ENCODE measurements at places on chromosomes 3 and 15.
A peak's percentile ranks its signal among the peaks of the same experiment; 100 is the strongest.

DNA sequence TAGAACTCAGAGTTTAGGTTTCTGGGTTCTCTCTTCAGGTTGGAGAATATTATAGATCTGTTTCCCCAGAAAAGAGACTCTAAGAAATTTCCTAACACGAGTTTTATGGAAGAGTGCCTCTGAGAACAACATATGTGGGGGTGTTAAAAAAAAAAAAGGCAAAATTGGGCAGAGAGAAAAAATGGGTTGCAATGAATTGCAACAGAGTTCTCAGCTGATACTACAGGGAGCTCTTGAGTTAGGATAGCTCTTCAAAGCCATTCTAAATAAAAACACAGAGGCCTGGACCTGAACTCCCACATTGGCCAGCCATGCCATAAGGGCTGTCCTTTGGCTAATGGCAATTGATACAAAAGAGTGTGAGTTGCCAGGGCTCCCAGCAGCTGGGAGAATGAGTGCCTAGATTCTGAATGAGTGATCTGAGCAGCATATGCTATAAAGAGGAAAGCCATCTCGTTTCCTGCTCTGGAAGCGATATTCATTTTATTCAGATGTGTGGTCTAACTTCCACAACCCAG is 20.1 kb upstream of the UBE2E2 start:
- no peak for DNase-seq

DNA sequence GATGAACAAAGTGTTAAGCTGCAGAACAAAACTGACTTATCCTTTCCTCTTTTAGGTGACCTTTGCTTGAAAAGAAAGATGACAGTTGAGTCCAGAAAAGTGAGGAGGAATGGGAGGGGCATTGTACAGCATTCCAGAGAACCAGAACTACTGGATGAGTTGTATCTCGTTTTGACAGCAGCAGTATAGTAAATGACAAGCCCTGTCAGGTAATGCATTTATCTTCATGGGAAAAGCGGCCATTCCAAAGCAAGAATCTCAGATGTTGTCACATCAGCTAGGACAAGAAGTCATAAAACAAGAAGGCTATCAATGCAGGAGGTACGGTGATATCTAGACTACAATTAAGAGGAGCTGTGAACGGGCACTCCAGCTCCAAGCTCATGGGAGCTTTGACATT is 421.5 kb downstream of the MAGI1 start:
- DNase-seq: no peak

DNA sequence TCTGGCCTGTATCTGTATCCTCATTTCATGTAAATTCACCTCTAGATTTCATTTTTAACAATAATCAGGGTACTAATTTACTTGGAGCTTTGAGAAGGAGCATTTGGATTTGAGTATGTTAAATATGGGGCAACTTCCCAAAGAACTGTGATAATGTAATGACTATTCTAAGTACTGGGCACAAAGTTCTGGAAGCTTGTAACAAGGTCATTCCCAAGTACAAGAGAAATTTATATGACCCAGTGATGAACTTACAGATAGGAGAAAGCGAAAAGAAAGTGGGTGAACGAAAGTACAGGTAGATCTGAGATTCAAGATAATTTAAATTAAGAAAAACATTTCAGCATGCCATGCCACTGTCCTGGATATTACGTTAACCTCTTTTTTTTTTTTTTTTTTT is 93.8 kb downstream of the MYO5A start:
- DNase-seq: no peak

DNA sequence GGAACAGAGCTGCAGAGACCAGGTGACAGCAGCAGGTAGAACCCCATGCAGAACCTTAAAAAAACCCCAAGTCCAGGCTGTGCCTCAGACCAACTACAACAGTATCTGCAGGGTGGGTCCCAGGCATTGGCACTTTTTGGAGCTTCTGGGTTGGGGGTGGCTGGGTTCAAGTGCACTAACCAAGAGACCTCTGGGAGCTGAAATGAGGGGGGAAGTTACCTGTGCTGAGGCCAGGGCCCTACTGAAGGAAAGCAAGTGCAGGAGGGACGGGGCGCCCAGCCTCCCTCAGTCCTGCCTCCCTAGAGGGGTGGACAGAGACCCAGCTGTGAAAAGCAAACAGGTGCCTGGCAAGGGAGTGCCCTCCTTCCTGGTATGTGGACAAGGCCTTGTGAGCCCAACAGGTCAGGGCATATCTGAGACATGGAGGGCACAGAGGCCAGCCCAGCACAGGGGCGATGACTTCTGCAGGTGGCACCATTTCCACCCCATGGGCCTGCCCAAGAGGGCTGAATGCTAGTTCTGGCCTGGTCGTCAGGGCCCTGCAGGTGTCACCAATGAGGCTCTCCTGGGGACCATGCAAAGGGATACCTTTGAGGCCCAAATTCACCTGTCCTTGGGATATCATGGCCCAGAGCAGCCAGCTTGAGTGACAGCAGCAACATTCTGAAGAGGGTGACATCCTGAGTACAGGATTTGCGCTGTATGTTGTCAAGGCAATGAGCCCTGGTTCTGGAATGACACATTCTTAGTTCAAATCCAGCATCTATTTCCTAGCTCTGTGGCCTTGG is 18.7 kb downstream of the CTSH start:
- no peak for DNase-seq

- no peak for DNase-seq
These were observed 53.0 kb downstream of the THSD4 start for GRCh38 chr15:71168166-71168834.

DNA sequence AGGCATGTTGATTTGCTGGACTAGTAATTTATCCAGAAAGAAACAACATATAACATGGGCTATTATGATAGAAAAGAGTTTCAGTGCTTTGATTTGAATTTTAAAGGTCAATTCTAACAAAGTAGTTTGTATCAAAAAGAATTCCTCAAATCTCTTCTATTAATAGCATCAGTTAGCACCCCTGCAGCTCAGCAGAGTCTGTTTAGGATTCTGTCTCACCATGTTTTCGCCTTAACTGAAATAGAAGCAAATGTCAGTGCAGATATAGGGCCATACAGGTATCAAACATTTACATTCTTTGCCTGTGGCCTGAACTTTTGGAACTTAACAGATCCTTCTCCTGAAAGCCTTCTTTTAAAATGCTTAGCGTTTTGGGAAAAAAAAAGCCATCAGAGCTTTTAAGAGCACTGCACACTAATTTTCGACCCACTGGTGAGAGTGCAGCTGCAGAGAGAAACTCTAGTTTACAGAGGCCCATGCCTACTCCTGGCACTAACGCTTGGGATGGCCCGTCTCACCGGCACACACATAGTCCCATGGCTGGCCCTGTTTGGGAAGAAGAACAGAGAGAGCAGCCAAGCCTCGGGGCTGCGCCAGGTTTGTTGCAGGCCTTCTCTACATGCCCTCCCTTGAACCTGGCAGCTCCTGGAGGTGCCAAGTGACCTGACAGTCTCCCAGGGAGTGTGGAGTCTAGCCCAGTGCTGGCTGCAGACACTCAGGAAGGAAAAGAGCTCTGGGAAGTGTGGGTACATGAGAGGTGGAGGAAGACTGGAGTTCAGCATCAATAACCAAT is 9.9 kb upstream of the PAQR9 start:
- DNase-seq: no peak

GRCh38 chr3:39718674-39719595 is 90.5 kb upstream of the MYRIP start:
- peak; percentile 55 for DNase-seq

DNA sequence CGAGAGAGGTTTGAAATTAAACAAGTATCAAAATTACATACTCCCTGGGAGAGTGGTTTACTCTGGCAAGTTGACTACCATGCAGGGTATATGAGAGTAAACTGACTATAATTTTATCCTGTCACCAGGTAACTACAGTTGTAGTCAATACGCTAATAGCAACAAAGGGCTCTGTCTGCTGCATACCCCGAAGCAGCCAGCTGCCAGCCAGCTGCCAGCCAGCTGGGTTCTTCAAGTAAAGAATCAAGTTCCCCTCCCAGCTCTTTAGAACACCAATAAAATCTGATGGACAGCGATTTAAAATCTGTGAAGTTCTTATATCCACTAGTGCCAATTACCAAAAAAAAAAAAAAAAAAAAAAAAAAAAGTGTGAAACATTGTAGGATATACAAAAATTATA is 417.7 kb upstream of the CFAP20DC start:
- DNase-seq: no peak

GRCh38 chr3:84959470-84960271 is 882 bp downstream of the CADM2 start:
- no peak for DNase-seq

DNA sequence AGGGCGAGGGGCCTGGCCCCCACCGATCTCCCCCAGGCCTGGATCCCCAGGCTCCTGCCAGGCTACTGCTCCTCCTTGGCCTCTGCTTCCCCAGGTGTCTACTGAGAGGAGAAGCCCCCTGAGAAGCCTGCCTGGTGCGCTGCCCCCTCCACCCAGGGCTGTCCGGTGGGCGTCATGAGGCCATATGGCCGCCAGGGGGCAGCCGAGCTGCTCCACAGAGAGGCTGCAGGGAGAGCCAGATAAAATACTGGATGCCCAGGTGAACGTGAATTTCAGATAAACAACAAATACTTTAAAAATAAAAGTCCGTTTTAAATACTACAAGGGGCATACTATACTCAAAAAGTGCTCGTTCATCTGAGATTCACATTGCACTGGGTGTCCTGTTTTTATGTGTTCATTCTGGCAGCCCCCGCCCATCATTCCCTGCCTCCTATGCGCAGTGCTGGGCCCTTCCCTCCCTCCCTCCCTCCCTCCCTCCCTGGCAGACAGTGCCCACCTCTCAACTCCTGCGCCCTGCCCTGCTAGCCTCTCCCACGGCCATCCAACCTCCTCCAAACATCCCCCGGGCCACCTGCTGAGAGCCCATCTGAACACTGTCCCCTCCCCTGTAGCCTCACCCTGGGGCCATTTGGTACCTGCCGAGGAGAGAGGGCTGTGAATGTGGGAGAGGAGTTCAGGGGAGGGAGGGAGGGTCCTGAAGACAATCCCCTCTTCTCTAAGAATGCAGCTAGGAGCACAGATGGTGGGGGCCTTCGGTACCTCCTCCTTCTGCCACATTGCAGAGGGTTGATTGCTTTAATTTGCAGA is 29.6 kb downstream of the PSTPIP1 start:
- no peak for DNase-seq

DNA sequence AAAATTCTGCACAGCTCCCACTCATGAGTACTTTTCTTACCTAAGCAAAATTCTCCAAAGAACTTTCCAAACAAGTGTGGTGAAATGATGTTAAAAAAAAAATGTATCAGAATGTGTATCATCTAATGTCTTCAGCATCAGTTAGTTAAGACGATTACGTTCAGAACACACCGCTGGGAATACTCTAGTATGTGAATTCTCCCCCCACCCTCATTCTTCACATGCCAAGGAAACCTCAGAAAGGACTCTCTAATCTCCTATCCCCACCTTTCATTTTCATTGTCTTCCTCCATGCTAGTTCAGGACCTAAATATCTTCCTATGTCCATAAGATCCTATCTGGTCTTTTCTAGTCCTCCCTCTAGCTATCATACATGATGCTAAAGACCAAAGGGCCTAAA is 457.4 kb downstream of the SHQ1 start:
- DNase-seq: no peak

DNA sequence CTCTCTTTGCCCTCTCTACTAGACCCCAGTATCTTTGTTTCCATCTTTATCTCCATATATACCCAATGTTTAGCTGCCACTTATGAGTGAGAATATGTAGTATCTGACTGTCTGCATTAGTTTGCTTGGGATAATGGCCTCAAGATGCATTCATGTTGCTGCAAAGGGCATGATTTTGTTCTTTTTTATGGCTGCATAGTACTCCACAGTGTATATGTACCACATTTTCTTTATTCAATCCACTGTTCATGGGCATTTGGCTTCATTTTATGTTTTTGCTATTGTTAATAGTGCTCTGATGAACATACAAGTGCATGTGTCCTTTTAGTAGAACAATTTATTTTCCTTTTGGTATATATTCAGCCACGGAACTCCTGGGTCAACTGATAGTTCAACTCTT is 671.5 kb upstream of the GRM7 start:
- no peak for DNase-seq

DNA sequence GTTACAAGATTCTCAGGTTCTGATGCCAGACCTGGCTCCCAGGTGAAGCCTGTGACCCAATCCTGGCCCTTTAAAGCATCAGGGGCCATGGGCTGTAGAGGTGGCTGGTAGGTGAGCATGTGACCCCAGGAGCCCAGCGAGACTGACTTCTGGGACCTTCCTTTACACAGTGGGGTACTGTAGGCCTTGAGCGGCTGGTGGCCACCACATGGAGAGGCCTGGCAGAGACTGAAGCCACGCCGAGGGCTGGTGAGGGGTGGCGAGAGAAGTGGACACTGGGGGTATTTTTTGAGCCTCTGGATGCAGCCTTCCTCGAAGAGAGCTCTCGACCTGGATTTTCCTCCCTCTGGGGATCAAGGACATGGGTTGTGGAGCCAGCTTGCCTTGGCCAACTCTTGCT is 71.2 kb upstream of the ITGA11 start:
- DNase-seq: no peak

- peak; percentile 48 for DNase-seq
These were observed 53.6 kb upstream of the AP4E1 start for GRCh38 chr15:50854601-50855490.
